ENCODE measurements at places on chromosomes 2 and 18.

DNA sequence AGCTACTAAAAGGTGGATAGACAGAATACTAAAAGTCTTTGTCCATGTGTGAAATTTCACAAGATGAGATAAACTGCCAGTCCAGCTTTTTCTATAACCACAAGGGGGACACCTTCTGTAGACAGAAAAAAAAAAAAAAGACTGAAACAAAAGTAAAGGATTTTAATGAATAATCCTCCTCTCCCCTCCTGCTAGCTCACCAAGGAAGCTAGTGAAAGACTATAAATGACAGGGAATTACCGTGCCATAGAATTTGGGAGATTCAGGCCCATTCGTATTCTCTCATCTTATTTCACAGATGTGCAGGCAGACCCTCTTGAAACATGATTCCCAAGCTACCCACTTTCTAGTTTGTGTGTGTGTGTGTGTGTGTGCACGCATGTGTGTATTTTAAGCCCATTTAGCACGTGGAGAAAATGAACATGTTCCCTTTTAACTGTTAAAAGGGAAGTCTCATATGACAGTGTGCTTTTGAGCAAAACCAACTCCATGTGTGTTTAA, 36.3 kb upstream of the SLC8A1 start:
- DNase-seq = no peak

DNA sequence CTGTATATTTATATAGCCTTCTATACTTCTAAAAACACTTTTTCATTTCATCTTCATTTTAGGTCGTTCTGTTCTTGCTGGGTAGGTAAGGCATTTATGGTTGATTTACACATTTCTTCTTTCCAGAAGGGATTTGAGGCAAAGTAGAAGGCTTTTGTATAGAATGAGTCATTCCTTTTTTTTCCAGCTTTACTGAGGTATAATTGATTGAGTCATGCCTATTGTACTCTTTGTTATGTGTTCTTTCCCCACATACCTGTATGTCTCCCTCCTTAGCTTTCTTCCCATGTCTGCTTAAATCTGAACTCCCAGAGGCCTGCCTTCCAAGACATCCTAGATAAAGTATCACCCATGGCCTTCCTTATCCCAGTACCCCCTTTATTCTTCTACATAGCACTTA, 4.8 kb upstream of the CDC42EP3 start:
- DNase-seq = no peak

DNA sequence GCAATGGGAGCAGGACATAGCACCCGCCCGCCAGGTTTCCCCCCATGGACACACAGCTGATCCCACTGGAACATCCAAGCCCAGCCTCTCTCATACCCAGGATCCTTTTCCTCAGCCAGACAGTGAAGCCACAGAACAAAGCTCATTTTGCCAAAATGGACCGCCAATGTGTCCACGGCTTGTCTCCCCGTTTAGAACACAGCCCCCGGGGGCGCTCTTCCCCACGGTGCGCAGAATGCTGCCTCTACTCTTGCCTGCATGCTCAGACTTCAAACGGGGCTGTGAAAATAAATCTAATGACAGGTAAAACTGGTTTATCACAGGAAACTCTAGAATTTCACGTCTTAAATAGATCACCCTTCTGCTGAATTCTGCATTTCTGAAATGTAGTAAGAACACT, 548.5 kb upstream of the ID2 start:
- no peak for DNase-seq

DNA sequence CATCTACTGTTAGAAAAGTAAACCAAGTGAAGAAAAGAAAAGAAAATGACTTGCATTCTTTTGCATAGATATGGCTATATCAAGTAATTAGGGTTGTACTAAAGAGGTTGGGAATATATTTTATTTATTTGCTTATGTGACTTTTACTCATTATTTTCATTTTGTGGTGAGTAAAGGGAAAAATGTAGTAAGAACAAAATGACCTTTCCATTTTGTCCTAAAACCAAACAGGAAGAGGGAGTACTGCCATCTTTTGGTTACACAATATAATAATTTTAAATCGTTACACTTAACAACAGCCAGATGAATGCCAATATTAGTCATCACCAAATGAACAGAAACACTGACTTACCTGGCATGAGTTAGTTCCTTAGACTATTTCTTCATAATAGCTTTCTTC, 47.3 kb upstream of the NDUFV2 start:
- DNase-seq = no peak

- DNase-seq = no peak
Measured at GRCh38 chr18:59383851-59384250, 24.8 kb upstream of the LMAN1 start.

GRCh38 chr18:65811307-65811706, 60.5 kb downstream of the CDH7 start:
- no peak for DNase-seq

DNA sequence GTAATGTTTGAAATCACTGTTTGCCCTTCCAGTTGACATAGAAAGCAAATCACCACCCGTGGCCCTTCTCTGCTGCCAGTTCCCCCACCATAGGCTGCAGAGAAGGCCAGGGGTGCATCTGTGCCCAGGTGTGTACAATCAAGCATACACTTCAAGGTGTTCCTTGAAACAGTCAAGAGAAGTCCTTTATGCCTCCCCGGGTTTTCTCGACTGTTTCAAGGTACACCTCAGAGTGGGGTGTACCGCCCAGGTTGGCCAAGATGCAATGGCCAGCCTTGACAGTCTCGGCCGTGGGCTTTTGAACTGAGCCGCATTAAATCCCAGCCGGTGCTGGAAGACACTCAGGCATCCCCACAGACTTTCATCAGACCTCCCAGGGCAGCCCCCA, 21.0 kb upstream of the ATP9B start:
- DNase-seq = no peak

DNA sequence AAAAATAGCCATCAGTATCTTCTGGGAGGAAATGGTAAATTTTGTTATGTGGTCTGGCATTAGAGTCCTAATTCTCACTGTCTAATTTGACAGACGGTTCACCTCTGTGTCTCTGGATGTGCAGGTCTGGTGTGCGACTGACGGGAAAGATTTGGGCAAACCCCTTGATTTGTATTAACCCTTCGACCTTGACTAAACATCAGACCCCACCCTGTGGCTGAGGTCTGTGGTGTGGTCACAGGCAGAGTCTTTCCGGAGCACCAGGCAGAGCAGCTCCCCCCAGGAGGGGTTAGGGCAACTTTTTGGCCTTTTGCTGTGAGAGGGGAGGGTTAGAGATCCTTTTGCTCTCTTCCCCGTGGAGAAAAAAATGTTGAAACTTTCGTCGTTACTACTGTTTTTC, 6.4 kb downstream of the TWIST2 start:
- DNase-seq = no peak

GRCh38 chr2:191748059-191748461, 70.1 kb downstream of the NABP1 start:
- DNase-seq = no peak

DNA sequence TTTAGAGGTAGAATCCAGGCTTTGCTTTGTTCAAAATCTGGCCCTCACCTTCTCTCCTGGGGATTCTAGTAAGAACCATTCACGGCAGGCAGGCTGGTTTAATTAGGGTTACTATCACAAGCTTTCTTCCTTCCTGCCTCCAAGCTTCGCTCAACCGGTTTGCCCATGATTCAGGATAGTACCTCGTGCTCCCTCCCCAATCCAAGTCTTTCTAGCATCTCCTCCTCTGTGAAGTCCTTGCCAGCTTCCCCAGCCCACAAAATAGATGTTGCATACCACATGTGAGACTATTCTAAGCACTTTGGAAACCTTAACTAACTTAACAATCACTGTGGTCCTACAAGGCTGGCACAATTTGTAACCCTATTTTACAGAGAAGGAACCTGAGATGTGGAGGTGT, 135.1 kb downstream of the SOCS6 start:
- no peak for DNase-seq

DNA sequence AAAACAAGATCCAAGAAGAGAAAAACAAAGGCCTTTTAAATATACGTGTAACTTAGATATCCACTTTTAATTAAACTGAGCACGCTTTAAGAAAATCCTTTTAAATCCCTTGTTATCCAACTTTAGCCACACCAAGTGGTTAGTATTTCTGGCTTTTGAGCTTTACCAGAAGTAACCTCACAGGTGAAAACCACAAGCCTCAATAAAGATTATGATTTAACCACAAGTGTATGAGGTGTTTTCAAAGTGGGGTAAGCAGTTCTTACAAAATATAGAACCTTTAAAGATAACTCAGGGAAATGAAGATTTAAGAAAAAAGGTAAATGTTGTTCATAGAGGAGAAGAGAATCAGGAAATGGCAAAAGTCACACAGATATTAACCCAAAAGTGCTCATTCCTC, 58.4 kb upstream of the CDCA7 start:
- DNase-seq = no peak

DNA sequence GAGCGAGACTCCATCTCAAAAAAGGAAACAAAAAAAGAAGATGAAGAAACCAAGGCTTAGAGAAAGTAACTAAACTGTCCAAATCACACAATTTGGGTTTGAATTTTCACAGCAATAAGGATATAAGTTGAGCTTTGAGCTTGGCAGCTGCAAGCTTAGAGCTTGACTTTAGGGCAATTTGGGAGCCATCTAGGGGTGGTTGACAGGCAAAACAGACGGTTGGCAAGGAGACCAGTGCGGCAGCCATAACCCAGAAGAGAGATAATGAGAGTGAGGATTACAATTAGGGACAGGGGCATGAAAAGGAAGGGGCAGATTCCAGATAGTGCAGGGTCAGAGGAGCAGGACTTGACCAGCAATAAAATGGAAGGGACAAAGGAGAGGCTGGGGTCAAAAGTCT, 382.2 kb upstream of the HNRNPA3 start:
- DNase-seq = no peak

- no peak for DNase-seq
Measured at GRCh38 chr2:200127848-200128247, 172.5 kb downstream of the MAIP1 start.

DNA sequence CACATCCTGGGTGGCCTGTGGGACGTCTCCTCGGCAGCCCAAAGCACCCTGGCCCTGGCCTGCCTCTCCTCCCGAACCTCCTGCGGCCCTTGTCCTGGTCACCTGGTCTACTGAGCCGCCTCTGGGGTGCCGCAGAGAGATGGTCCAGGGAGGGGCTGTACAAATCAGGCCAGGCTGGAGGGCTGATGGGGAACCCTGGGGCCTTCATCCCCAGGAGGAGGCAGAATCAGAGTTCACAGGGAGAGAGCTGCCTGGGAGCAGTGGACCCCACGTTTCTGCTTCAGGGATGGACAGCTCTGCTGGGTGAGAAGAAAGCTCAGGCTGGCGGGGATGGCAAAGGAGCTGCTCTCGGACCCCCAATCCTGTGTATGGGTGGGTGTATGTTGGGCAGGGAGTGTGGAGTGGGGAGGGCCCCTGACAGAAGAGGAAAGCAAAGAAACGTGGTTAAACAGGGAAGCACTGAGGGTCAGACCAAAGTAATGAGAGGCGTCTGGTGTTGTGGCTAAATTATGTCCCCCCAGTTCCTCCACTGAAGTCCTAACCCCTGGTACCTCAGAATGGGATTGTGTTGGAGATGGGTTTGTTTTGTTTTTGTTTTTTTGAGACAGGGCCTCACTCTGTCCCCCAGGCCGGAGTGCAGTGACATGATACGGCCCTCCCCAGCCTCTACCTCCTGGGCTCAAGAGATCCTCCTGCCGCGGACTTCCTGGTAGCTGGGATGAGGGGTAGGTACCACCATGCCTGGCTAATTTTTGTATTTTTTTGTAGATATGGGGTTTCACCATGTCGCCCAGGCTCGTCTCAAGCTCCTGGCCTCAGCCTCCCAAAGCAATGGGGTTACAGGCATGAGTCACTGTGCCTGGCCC, 73.4 kb upstream of the SMAD7 start:
- DNase-seq = no peak

GRCh38 chr18:26046419-26047077, 43.9 kb downstream of the SS18 start:
- DNase-seq = no peak

GRCh38 chr2:82857967-82858366, 1601.1 kb downstream of the SUCLG1 start:
- no peak for DNase-seq

DNA sequence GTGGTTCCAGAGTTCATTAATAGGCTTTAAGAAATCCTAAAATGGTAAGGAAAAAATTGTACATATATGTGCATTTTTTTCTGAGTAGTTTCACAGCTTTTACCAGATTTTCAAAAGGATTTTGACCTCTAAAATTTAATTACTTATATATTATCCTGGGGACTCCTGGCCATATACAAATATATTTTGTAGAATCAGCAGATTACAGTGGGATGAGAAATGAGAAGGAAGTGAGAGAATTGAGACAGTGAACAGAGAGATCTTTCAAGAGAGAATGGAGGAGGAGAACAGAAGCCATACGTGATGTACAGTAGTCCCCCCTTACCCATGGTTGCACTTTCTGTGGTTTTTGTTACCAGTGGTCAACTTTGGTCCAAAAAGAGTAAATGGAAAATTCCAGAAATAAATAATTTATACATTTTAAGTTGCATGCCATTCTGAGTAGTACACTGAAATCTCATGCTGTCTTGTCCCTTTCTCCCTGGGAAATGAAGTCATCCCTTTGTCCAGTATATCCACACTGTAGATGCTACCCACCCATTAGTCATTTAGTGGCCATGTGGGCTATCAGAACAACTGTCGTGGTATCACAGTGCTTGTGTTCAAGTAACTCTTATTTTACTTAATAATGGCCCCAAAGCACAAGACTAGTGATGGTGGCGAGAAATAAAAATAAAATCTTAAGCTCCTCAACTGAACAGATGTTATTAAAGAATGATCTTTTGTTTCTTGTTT, 130.4 kb upstream of the MYO3B start:
- DNase-seq = no peak

DNA sequence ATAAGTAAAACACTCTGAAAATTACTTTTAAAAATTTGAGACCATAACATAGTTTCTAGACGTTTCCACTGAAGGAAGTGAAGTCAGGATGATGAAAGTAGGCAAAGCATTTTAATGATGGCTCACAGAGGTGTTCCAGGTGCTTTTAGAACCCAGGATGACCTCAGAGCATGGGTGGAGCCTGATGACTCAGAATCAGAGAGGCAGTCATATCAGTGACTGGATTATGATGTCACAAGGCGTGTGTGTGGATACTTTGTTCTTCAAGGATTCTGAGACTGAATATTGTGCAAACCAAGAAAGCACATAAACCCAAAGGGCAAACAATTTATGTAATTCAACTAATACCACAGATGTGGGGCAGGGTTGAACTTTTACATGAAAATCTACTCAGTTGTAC, 208.0 kb upstream of the FBXO11 start:
- DNase-seq = no peak

GRCh38 chr18:44079606-44080005, 601.1 kb upstream of the SETBP1 start:
- no peak for DNase-seq

DNA sequence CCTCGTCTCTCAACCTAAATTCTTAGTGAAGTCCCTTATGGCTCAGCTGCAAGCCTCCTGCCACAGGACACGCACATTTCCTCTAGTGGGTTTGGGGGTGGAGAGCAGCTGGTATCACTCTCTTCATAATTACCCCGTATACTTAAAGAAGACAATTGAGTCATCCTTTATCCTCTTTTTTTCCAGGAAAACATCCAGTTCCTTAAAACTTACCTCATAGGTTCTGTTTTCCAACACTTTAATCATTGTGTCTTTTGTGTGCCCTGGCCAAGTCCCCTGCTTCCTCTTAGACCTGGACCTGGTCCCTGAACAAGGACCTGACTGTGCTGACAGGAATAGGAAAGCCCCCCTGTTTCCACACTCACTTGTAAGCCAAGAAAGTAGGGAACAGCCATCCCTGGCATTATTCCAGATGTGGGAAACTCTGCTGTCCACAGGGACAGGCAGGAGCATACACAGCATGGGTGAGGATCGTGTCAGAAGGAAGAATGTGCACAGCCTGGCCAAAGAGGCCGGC, 42.3 kb upstream of the MYO1B start:
- no peak for DNase-seq

Measured in anterior cingulate cortex (tissue), 58 donors.